T-helper 2 cell treated with Interferon-gamma antibody and Interleukin-4, amounts not matched to agents 100 ng/mL and 5 ng/mL, for 36 hours (primary cell): ENCODE measurements at places on chromosomes 2 and 18. TPM values are rescaled to one million over a fixed set of nuclear protein-coding genes. Genes with fewer than 3 reads are reported as not detected.

GCA gene
- total RNA-seq = 10.2 and 11.3 TPM in 2 replicates

RAB17 gene
- not detected in 2 replicates for total RNA-seq

KDSR gene
- 33.8 and 36.8 TPM in 2 replicates for total RNA-seq

MGAT4A gene
- 69.5 and 73.7 TPM in 2 replicates for total RNA-seq

ANKRD30B gene
- not detected in 2 replicates for total RNA-seq

PDE1A gene
- total RNA-seq = not detected in 2 replicates

HRH4 gene
- total RNA-seq = 2.0 and 2.7 TPM in 2 replicates

TEKT4 gene
- total RNA-seq = 0.39 and 0.59 TPM in 2 replicates

TBR1 gene
- total RNA-seq = 0.05 TPM in 2 replicates

STRADB gene
- 14.4 and 18.1 TPM in 2 replicates for total RNA-seq

PIEZO2 gene
- total RNA-seq = not detected in 2 replicates

LONRF2 gene
- total RNA-seq = 0.16 and 0.27 TPM in 2 replicates

RBM44 gene
- 0.84 and 0.93 TPM in 2 replicates for total RNA-seq

TCF23 gene
- not detected in 2 replicates for total RNA-seq

DLX1 gene
- not detected in 2 replicates for total RNA-seq

KIAA2012 gene
- not detected in 2 replicates for total RNA-seq

IL36A gene
- 0.25 TPM in 1 of 2 replicates, not detected in the other for total RNA-seq
